ENCODE measurements at places on chromosomes 12 and 14. TPM values are rescaled to one million over a fixed set of nuclear protein-coding genes. Genes with fewer than 3 reads are reported as not detected.

GRCh38 chr12:111304642-111305071, 64.2 kb downstream of the PHETA1 start:
- peak; percentile 14 for DNase-seq

- peak; percentile 50 for DNase-seq
These were observed 32.1 kb downstream of the DMAC2L start for GRCh38 chr14:50344116-50344775.

- DNase-seq, result no peak
These were observed 145.6 kb upstream of the NCOR2 start for GRCh38 chr12:124713041-124713435.

GRCh38 chr12:65934480-65935115, 110.3 kb downstream of the HMGA2 start:
- no peak for DNase-seq

- DNase-seq, result no peak
These were observed 53.6 kb downstream of the CHST11 start for GRCh38 chr12:104510145-104510872.

- no peak for DNase-seq
These were observed 142.0 kb downstream of the KCNK10 start for GRCh38 chr14:88181072-88181471.

DNA sequence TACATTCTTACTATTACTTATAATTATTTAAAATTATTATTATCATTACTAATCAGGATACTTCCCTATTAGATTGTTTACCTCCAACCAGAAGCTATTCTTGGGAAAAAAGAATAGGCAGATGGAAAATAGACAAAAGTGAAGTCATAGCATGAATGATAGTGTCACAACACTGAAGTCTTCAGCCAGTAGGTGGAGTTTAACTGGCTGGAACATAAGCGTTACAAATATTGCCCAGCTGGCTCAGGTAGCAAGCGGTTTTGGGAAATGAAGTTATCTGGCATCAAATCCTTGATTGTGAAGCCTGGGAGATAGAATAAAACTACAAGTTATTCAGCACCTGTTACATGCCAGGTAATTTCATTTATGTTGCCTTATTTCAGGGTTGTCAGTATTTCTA, 762.9 kb downstream of the C12orf50 start:
- DNase-seq, result no peak

DNA sequence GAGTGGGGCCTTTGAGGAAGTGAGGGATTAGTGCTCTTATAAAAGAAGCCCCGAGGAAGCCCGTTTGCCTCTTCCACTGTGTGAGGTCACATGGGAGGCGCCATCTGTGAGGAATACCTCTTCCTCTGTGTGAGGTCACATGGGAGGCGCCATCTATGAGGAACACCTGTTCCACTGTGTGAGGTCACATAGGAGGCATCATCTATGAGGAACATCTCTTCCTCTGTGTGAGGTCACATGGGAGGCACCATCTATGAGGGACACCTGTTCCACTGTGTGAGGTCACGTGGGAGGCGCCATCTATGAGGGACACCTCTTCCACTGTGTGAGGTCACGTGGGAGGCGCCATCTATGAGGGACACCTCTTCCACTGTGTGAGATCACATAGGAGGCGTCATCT, 69.7 kb downstream of the SLC24A4 start:
- no peak for DNase-seq

LRRC10 gene
- not detected for total RNA-seq

DNA sequence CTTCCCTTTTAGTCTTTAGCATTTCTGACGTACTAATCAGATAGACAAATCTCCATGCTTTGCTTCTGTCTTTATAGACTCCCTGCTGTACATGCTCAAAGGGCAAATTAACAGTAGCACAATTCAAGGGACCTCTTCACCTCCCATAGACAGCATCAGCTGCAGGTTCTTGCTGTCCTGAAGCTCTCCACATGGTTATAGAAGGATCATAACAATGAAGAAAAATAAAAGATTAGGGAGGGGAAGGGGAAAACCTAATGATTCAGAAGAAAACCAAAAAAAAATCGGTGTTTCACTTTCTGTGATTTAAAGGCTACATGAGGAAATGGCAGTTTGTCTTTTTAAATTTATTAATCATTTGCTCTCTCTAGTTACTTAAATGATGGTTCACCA, 155.5 kb downstream of the PTCSC3 start:
- no peak for DNase-seq

DNA sequence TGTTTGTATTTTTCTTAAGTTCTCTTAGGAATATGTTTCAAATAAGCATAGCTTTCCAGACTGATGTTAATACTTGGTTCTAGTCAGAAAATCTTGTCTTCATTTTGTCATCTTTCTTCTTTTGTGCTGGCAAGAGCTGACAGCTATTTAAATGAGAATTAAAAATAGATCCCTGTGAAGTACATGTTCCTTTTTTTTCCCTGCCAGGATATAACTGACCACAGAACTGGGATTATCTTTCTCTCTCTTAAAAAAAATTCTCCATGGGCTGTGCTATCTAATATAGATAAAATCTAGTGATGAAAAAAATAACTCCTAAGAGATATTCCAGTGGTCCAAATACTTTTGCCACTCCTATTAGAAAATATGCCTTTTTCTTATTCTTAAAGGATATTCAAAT, 163.4 kb downstream of the AKAP6 start:
- no peak for DNase-seq

- DNase-seq, result no peak
These were observed 279.3 kb downstream of the MED13L start for GRCh38 chr12:115998119-115998633.

GRCh38 chr12:48197549-48197970, 5.5 kb downstream of the OR10AD1 start:
- DNase-seq, result no peak

HOXC5 gene
- not detected for total RNA-seq

SLC6A12 gene
- not detected for total RNA-seq

SOX5 gene
- 1.7 TPM for total RNA-seq

GRCh38 chr14:45199230-45199629, 53.8 kb downstream of the MIS18BP1 start:
- DNase-seq, result no peak

DNA sequence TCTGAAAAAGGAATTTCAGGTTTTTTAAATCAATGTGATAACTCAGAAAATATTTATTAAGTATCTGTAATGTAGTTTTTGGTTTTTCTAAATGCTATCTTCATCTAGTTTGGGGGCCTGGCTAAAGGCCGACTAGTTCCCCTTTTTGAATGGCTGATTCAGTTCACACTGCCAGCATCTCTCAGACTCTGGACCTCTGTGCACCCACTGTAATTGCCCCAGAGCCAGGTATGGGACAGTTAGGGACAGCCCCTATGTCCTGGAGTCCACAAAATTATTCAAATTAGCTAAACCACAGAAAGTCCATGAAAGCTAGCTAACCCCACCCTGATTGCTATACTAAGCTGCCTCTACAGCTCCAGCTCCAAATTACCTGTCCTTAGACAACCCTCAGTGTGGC, 49.1 kb upstream of the RGS6 start:
- DNase-seq, result no peak

PRORP gene
- total RNA-seq, result 29.2 TPM

DNA sequence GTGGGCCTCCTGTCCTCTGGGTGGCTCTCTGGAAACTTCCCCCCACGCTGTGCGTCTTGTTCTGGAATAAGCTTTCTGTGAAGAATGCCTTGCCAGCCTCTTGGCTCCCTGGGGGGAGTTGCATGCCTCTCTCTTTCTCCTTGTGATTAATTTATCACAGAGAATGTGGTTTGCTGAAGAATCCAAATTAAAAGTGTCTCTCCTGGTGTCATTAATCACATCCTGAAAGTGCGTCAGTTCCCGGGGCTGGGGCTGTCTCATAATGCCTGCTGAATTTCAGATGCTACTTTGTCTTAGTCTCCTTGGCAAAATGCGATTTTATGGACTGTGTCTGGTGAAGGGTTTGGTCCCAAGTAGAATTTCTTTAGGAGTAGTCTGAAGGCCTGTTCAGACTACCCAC, 787.7 kb upstream of the TMEM132C start:
- DNase-seq, result no peak

DNA sequence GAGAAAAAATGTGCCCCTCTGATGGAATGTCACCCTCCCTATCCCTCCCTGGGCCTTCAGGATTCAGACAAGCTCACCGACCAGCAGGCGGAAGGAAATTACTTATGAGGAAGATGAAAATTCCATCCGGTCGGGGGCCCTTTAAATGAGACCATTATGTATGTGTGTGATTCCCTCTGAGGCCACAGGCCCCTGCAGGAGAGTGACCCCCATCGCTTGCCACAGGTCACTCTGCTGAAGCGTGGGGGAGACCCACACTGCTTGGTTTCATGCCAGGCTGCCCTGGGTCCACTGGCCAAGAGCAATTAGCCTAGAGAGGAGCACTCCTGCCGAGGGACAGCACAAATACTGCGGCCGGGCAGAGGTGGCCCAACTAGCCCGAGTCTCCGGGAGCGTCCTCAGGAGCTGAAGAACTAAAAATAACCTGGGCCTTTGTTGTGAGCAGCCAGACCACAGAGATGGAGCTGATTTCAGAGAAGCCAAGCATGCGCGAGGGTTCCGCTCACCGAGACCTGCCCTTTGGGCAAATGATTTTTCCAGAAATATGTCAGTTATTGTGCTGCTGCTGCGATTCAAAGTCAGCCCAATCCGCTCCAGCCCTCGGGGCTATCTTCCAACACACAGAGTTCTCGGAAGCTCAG, 276.4 kb downstream of the DPF3 start:
- DNase-seq, result no peak

DNA sequence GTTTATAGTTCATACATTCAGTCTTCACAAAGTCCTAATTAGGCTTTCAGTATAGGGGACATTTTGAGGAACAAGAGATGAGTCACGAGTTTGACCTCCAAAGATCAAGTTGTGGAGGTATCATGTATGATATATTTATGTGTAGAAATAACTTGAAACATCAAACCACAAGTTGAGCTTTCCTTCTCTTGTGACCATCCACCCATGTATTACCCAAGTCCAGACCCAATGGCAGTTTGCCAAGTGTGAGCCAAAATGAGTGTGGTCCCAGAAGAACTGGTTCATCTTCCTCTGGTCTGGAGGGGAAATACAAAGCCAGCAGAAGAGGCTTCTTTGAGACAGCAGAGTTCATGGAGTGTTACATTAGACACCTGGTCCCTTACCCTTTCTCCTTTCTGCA, 104.9 kb downstream of the ATP23 start:
- no peak for DNase-seq

- DNase-seq, result no peak
These were observed 17.5 kb upstream of the NUDT14 start for GRCh38 chr14:105198588-105198987.

ADAM21 gene
- not detected for total RNA-seq

GRCh38 chr14:60274448-60274847, 25.4 kb downstream of the PPM1A start:
- DNase-seq, result no peak

HOXC11 gene
- total RNA-seq, result not detected

TMCC3 gene
- 0.21 TPM for total RNA-seq

NPFF gene
- total RNA-seq, result not detected

Measured in activated T-cell treated with anti-CD3 and anti-CD28 coated beads, Interleukin-2, amount 50 U/mL, for 4 hours (primary cell).